ENCODE measurements at places on chromosomes 5 and 9. TPM values are rescaled to one million over a fixed set of nuclear protein-coding genes. Genes with fewer than 3 reads are reported as not detected.

Gene PCDHB3
- total RNA-seq = not detected

Gene PPP6C
- 40.5 TPM for total RNA-seq

Gene PTPRD
- 0.32 TPM for total RNA-seq

Gene SPOCK1
- total RNA-seq = 0.54 TPM

Gene PCDHB8
- not detected for total RNA-seq

Gene LCN9
- total RNA-seq = not detected

Gene C5orf52
- not detected for total RNA-seq

Gene NIPAL4
- not detected for total RNA-seq

Gene SOHLH1
- total RNA-seq = not detected

Gene TIMD4
- not detected for total RNA-seq

Gene MUSK
- not detected for total RNA-seq

Gene CMYA5
- total RNA-seq = 0.45 TPM

DNA sequence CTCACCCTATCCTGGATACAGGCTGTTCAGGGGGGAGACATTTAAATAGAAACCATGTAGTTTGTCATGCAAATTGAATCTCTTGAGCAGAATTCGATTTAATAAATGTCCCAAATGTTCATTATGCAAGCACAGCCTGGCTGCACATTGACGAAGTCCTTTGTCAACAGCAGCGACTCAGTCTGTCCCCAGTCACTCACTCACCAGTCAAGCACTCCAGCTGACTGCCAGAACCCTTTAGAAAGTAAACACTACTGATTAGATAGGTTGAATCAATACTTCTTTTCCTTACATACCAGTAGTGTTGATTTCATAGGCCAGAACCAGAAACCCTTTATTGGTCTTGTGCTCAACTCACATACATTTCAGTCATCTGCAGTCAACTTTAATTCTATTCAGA, 27.5 kb downstream of the CDH6 start:
- H3K4me3 ChIP-seq = no peak overlapping the region
- no peaks in the 10 kb centered on the region for H3K4me1 ChIP-seq
- no peak for DNase-seq
- H3K27me3 ChIP-seq = no peaks in the 10 kb centered on the region

DNA sequence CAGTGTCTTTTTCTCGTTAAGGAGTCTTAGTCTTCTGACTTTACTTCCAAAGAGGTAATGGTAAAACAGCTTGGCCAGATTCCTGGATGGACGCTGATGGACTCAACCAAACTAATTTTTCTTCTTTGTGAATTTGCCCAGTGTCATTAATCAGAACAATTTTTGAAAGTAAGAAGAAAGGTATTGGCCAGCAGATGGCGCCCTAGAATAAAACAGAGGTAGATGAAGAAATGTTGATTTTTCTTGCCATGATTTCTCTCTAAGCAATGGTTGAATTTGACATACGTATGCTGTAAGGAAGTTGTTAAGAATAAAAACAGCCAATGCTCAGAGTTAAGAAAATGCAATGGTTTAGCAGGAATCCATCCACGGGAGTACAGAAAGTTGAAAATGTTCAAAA, 500.0 kb downstream of the DIRAS2 start:
- peak; percentile 88 for DNase-seq
- peaks cover 4% of the 10 kb centered on the region for H3K27me3 ChIP-seq
- H3K36me3 ChIP-seq = no peaks in the 10 kb centered on the region
- no peaks in the 10 kb centered on the region for H3K4me1 ChIP-seq
- no peak overlapping the region for H3K27ac ChIP-seq

- no peak overlapping the region for H3K4me3 ChIP-seq
- no peaks in the 10 kb centered on the region for H3K36me3 ChIP-seq
- H3K27ac ChIP-seq = no peak overlapping the region
- DNase-seq = no peak
- H3K27me3 ChIP-seq = no peaks in the 10 kb centered on the region
Observed at GRCh38 chr5:5258564-5258963, 118.4 kb downstream of the ADAMTS16 start.

DNA sequence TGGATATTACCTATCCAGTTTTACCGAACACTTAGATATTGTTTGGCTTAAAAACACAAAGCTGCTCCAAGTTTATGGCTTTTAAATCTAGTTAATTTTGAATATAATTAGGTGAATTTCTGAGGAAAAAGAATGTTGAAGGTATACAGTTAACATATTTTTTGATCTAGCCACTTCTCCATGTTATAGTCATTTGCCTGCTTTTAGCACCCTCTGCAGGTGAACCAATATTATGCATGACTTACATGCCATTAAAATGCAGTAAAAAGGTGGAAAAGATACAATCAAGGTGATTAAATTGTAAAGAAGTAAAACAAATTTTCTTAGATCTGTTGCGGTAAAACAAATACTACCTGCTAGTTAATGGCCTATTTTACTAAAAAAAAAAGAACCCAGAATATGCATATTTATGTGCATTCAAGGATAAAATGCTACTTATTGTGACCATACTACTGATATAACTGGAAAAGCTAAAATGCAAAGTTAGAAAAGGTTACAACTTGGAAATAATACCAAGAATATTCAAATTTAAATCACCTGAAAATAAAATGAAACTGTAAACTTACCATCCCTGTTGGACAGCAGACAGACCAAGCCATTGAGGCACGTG, 132.1 kb downstream of the AP3B1 start:
- DNase-seq = peak; percentile 78
- no peaks in the 10 kb centered on the region for H3K27me3 ChIP-seq
- no peak overlapping the region for H3K4me3 ChIP-seq
- no peaks in the 10 kb centered on the region for H3K36me3 ChIP-seq

DNA sequence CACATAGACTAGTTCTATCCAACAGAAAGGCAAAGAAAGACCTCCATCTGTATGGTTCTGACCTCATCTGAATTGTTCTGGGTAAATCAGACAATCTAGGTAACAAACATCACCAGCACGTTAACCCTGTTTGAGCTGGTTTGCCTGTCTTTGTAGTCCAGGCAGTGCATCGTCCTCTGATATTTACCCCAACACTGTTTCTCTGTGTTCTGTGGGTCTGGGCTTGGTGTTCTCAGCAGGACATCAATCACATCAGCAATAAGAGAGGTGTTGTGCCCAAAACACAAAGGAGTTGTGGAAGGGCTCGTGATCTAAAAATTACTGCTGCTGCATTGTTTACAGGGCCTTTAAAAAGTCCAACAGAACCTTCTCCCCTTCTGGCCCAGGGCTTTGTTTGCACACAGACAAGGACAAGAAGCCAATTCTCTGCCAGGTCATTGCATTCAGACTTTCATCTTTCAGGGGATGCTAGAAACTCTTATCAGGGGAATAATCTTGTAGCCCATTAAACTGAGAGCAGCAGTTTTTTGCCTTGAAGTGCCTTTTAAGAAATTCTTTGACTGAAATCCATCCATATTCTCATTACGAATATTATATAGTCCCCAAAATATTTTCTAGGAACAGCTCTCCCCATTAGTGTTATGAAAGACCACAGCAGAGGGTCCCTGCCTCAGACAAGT, 30.5 kb upstream of the MAP1B start:
- no peaks in the 10 kb centered on the region for H3K27me3 ChIP-seq
- H3K36me3 ChIP-seq = no peaks in the 10 kb centered on the region
- no peak for DNase-seq
- H3K4me3 ChIP-seq = no peak overlapping the region
- H3K27ac ChIP-seq = no peak overlapping the region

- no peak for DNase-seq
- no peak overlapping the region for H3K4me3 ChIP-seq
- no peaks in the 10 kb centered on the region for H3K27me3 ChIP-seq
- no peak overlapping the region for H3K27ac ChIP-seq
- H3K36me3 ChIP-seq = no peaks in the 10 kb centered on the region
Observed at GRCh38 chr9:28782630-28783029, 1209.3 kb upstream of the C9orf72 start.

GRCh38 chr9:23254404-23255184, 571.4 kb downstream of the ELAVL2 start:
- H3K27me3 ChIP-seq = no peaks in the 10 kb centered on the region
- DNase-seq = no peak
- no peaks in the 10 kb centered on the region for H3K4me1 ChIP-seq
- H3K4me3 ChIP-seq = no peak overlapping the region
- H3K27ac ChIP-seq = no peak overlapping the region

DNA sequence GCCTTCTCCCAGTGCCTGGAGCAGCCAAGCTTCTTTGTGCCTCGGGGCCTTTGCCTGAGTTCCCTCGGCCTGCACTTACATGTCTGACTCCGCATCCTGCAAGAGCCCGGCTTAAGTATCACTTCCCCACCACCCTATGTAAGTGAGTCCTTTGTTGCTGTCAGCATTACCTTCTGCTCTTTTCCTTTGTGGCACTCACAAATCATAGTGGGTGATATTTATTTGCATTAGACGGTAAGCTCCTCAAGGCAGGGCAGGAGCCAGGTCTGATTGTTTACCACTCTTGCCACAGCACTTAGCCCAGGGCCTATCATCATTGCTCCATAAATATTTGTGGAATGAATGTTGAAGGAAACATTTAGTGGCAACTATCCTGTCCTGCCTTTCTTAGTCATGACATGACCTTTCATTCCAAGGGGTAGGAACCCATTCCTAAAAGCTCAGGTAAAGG, 4.8 kb downstream of the GM2A start:
- peaks cover 47% of the 10 kb centered on the region for H3K4me1 ChIP-seq
- peak; percentile 62 for DNase-seq
- H3K4me3 ChIP-seq = no peak overlapping the region
- peaks cover 24% of the 10 kb centered on the region for H3K36me3 ChIP-seq
- peak overlapping the region; percentile 87 for H3K27ac ChIP-seq

- peaks cover 10% of the 10 kb centered on the region for H3K4me1 ChIP-seq
- H3K27me3 ChIP-seq = no peaks in the 10 kb centered on the region
- H3K36me3 ChIP-seq = no peaks in the 10 kb centered on the region
- H3K27ac ChIP-seq = no peak overlapping the region
Observed at GRCh38 chr5:57032151-57032551, 80.2 kb upstream of the MIER3 start.

- no peak for DNase-seq
- no peaks in the 10 kb centered on the region for H3K27me3 ChIP-seq
- no peak overlapping the region for H3K27ac ChIP-seq
Observed at GRCh38 chr5:144032375-144032774, 138.1 kb downstream of the YIPF5 start.

GRCh38 chr5:115873392-115873791, 31.7 kb downstream of the AP3S1 start:
- H3K4me1 ChIP-seq = peaks cover 6% of the 10 kb centered on the region
- H3K4me3 ChIP-seq = no peak overlapping the region
- H3K36me3 ChIP-seq = peaks cover 65% of the 10 kb centered on the region
- H3K27me3 ChIP-seq = no peaks in the 10 kb centered on the region

GRCh38 chr9:117104206-117104605, 310.7 kb downstream of the ASTN2 start:
- H3K4me1 ChIP-seq = no peaks in the 10 kb centered on the region
- DNase-seq = no peak
- H3K36me3 ChIP-seq = no peaks in the 10 kb centered on the region
- no peak overlapping the region for H3K4me3 ChIP-seq

GRCh38 chr9:87276851-87277261, 220.8 kb upstream of the DAPK1 start:
- no peaks in the 10 kb centered on the region for H3K27me3 ChIP-seq
- no peak overlapping the region for H3K27ac ChIP-seq
- no peak for DNase-seq
- H3K4me3 ChIP-seq = no peak overlapping the region
- H3K36me3 ChIP-seq = no peaks in the 10 kb centered on the region

- no peak overlapping the region for H3K4me3 ChIP-seq
- DNase-seq = peak; percentile 55
- 0 out of 2 replicates have a peak overlapping the region, but pooled peaks have one; percentile 9 for H3K27ac ChIP-seq
- H3K27me3 ChIP-seq = no peaks in the 10 kb centered on the region
Observed at GRCh38 chr9:6689893-6690674, 44.6 kb upstream of the GLDC start.

DNA sequence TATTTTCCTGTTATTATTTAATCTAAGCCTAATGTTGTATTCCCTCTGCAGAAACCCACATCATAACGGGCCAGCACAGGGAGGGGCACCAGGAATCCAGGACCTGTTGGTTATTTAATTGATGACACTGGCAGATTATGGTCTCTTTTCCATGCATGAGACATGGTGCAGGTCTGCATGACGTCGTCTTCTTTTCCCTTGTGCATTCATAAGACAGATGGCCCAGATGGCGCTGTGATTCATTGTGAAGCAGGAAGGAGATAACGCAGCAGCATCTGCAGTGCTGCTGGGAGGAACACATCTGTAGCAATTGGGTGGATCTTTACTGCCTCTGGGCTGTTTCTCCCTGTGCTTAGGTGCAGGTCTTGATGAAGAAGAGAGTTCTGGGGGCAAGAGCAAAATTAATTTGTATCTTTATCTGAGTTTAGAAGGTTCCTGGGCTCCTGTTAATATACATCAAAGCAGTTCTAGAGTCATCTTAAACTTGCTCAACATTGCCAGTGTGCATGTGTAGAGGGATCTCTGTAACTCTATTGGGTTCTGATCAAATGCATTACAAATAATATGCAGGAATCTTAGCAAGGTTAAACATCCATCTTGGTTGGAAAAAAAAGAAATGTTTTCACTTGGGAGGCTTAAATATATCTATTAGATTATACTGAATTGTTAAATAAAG, 176.1 kb downstream of the PCSK1 start:
- DNase-seq = peak; percentile 65
- no peaks in the 10 kb centered on the region for H3K36me3 ChIP-seq
- peaks cover 17% of the 10 kb centered on the region for H3K4me1 ChIP-seq
- no peaks in the 10 kb centered on the region for H3K27me3 ChIP-seq
- no peak overlapping the region for H3K4me3 ChIP-seq
- H3K27ac ChIP-seq = no peak overlapping the region

DNA sequence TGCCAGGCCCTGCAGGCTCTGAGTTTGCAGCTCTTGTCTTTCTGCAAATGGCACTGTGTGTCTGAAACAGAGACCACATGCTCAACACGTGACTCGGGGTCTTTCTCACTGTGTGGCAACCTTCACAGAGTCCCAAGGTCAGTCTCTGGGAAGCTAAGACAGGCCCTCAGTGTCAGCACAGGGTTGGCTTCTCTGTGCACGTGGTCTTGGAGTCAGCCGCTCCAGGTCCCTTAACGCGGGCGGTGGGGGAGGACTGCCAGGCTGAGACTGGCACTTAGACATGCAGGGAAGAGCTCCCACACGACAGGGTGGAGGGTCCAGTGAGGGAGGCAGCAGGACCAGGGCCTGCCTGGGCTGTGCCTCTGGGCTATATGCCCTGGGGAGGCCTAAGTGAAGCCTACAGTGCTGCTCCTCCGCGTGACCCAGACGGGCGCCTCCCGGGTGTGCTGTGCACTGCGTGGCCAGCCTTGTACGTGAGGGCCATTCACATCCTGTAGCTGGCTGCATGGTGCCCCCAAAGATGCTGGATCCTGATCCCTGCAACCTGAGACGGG, 76.8 kb downstream of the ADAMTS2 start:
- no peaks in the 10 kb centered on the region for H3K36me3 ChIP-seq
- H3K4me3 ChIP-seq = no peak overlapping the region
- H3K27ac ChIP-seq = no peak overlapping the region
- H3K4me1 ChIP-seq = no peaks in the 10 kb centered on the region

- peaks cover 36% of the 10 kb centered on the region for H3K36me3 ChIP-seq
- DNase-seq = peak; percentile 73
- H3K27me3 ChIP-seq = no peaks in the 10 kb centered on the region
- H3K4me1 ChIP-seq = peaks cover 21% of the 10 kb centered on the region
- peak overlapping the region; percentile 85 for H3K4me3 ChIP-seq
Observed at GRCh38 chr5:87411973-87412629, 629 bp downstream of the CCNH start.

- DNase-seq = no peak
- no peaks in the 10 kb centered on the region for H3K36me3 ChIP-seq
- H3K4me3 ChIP-seq = no peak overlapping the region
- H3K4me1 ChIP-seq = peaks cover 16% of the 10 kb centered on the region
- H3K27ac ChIP-seq = no peak overlapping the region
- H3K27me3 ChIP-seq = no peaks in the 10 kb centered on the region
Observed at GRCh38 chr9:109908459-109909390, 128.7 kb downstream of the PALM2AKAP2 start.

- H3K4me3 ChIP-seq = no peak overlapping the region
- H3K27me3 ChIP-seq = 0 out of 2 replicates have a peak, but pooled peaks cover 3% of the 10 kb centered on the region
- H3K27ac ChIP-seq = no peak overlapping the region
- peaks cover 25% of the 10 kb centered on the region for H3K4me1 ChIP-seq
- DNase-seq = no peak
- no peaks in the 10 kb centered on the region for H3K36me3 ChIP-seq
Observed at GRCh38 chr9:133825555-133826218, 87.5 kb upstream of the SARDH start.

All from Karpas-422 (cell line).